ENCODE measurements at places on chromosomes 1 and 21. TPM values are rescaled to one million over a fixed set of nuclear protein-coding genes. Genes with fewer than 3 reads are reported as not detected.

Gene PRAMEF8
- total RNA-seq: not detected

Gene IGFN1
- not detected for total RNA-seq

DNA sequence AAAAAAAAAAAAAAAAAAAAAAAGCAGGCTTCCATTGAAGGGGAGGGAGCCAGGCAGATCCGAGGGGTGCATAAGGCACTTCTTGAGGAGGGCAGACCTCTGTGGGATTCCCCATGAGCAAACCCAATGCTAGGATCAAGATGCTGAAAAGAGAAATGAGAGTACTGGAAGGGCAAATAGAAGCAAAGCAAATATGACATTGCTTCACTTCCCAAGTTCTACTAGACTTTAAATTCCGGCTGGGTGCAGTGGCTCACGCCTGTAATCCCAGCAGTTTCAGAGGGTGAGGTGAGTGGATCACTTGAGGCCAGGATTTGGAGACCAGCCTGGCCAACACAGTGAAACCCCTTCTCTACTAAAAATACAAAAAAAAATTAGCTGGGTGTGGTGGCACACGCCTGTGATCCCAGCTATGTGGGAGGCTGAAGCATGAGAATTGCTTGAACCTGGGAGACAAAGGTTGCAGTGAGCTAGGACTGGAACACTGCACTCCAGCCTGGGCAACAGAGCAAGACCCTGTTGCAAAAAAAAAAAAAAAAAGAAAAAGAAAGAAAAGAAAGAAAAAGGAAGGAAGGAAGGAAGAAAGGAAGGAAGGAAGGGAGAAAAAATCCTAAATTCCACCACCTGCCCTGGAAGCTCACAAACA is 23.1 kb upstream of the PALMD start:
- no peak for DNase-seq

DNA sequence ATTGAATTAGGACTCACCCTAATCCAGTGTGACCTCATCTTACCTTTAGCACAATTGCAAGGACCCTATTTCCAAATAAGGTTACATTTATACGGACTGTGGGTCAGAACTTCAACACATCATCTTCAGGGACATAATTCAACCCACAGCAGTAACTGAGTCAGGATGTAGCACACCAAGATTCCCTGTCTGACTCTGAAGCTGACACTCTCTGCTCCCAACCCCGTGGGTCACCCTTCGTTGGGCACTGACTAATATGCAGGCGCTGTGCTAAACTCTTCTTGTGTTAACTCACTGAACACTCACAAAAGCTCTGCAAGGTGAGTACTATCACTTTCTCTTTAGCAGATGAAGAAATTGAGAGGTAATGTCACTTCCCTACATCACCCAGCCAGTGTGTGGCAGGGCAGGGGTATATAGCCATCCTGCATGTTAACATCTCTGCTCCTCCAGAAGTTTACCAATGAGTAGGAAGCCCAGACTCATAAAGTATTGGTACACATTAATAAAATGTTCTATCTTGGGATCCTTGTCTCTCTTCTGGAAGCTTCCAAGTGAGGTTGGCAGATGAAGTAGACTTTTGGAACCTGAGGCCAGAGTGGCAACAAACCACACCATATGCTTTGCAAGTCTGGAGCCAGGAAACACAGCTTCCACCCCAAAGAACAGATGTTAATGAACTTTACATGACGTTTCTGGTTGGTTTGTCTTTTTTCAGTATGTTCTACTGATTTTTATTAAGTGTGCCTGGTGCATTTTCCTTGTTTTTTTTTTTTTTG is 139.2 kb upstream of the KLHDC7A start:
- DNase-seq: no peak

Measured in HFFc6 (cell line).